B cell (primary cell): ENCODE measurements at places on chromosomes 5 and 9. TPM values are rescaled to one million over a fixed set of nuclear protein-coding genes. Genes with fewer than 3 reads are reported as not detected.
A peak's percentile ranks its signal among the peaks of the same experiment; 100 is the strongest.

GRCh38 chr9:29213417-29214153, 1640.3 kb upstream of the C9orf72 start:
- DNase-seq, result no peak

DNA sequence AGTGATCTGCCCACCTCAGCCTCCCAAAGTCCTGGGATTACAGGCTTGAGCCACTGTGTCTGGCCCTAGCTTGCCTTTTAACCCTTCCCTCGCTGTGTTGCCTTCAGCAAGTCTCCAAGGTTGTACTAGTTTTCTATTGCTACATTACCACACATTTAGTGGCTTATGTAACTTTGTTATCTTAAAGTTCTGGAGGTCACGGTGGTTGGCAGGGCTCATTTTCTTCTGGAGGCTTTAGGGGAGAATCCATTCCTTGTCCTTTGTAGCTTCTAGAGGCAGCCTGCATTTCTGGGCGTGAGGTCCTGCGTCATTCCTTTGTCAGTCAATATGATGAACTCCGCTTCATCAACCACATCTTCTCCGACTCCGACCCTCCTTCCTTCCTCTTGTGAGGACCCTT, 2.9 kb upstream of the PRRC2B start:
- DNase-seq, result no peak

DNA sequence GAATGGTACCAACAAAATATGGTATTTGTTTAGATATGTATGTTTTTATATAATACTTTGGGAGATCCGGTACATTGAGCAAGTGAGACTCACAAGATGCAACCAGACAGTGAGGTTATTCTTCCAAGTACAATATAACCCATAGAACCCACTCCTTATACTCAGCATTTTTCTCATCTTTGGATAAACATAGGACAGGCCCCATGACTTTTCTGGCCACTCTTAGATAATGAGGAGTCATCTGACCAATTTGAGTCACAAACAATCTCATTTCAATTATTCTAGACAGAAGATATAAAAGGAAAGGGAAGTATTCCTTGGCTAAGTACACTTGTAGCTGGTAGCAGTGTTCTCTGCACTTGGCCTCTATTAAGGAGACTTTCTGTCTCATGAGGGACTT, 150.2 kb downstream of the SGCD start:
- no peak for DNase-seq

GRCh38 chr9:89418882-89419640, 78.9 kb downstream of the SEMA4D start:
- DNase-seq, result peak; percentile 70

Gene CCL21
- total RNA-seq, result not detected in 2 replicates

Gene SMC2
- 9.3 and 10.6 TPM in 2 replicates for total RNA-seq

GRCh38 chr9:127534931-127535330, 77.1 kb upstream of the STXBP1 start:
- no peak for DNase-seq

Gene ZNF608
- 17.4 and 21.0 TPM in 2 replicates for total RNA-seq

Gene FBP2
- not detected in 2 replicates for total RNA-seq
